ENCODE measurements at places on chromosomes 11 and 22. TPM values are rescaled to one million over a fixed set of nuclear protein-coding genes. Genes with fewer than 3 reads are reported as not detected.

OR51I2 gene
- not detected for total RNA-seq

CD3G gene
- total RNA-seq: 4.7 TPM

BAIAP2L2 gene
- 359 TPM for total RNA-seq

NLRP6 gene
- total RNA-seq: 109 TPM

RFPL1 gene
- total RNA-seq: not detected

CSRP3 gene
- not detected for total RNA-seq

C1QTNF5 gene
- 10.3 TPM for total RNA-seq

CCDC116 gene
- not detected for total RNA-seq

FGF3 gene
- not detected for total RNA-seq

GRAMD4 gene
- total RNA-seq: 428 TPM

DNA sequence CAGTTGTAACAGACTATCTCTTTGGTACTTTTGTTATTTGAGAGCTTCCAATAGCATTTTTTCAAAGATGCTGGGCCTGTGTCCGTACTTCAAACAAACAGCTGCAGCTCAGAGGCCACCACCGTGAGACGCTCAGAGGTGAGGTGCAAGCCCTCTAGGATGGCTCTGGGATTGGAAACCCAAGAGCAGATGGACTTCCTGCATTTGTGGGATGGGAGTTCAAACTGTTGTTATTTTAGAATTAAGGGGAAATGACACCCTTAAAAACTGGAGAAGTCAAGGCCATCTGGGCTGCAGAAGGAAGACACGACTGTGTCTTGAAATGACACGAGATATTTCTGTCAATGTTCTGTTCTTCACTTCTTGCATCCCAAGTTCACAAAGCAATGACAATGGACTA, 9.2 kb upstream of the IL10RA start:
- peaks cover 4% of the 10 kb centered on the region for H3K4me1 ChIP-seq
- no peaks in the 10 kb centered on the region for H3K36me3 ChIP-seq
- no peak for DNase-seq
- H3K27ac ChIP-seq: no peak overlapping the region
- H3K27me3 ChIP-seq: no peaks in the 10 kb centered on the region

- H3K4me1 ChIP-seq: no peaks in the 10 kb centered on the region
- peak overlapping the region; percentile 79 for H3K27ac ChIP-seq
- no peaks in the 10 kb centered on the region for H3K27me3 ChIP-seq
- H3K36me3 ChIP-seq: peaks cover 18% of the 10 kb centered on the region
Measured at GRCh38 chr11:58525037-58525614, 17.2 kb upstream of the OR5B21 start.

DNA sequence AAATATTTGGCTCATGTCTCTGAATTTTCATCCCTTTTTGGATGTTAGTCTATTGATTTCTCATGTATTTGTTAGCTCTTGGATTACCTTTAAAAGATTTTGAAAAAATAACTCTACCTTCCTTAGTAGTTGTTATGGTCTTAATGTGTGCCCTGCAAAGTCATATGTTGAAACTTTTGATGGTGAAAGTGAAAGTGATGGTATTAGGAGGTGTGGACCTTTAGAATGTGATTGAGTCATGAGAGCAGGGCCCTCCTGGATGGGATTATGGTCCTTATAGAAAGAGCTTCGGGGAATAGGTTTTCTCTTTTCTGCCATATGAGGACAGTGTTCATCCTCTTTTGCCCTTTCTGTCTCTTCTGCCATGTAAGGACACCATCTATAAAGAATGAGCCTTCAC, 33.6 kb upstream of the MPPED2 start:
- no peak overlapping the region for H3K27ac ChIP-seq
- no peak overlapping the region for H3K4me3 ChIP-seq
- no peaks in the 10 kb centered on the region for H3K36me3 ChIP-seq
- H3K4me1 ChIP-seq: no peaks in the 10 kb centered on the region
- DNase-seq: no peak
- no peaks in the 10 kb centered on the region for H3K27me3 ChIP-seq

DNA sequence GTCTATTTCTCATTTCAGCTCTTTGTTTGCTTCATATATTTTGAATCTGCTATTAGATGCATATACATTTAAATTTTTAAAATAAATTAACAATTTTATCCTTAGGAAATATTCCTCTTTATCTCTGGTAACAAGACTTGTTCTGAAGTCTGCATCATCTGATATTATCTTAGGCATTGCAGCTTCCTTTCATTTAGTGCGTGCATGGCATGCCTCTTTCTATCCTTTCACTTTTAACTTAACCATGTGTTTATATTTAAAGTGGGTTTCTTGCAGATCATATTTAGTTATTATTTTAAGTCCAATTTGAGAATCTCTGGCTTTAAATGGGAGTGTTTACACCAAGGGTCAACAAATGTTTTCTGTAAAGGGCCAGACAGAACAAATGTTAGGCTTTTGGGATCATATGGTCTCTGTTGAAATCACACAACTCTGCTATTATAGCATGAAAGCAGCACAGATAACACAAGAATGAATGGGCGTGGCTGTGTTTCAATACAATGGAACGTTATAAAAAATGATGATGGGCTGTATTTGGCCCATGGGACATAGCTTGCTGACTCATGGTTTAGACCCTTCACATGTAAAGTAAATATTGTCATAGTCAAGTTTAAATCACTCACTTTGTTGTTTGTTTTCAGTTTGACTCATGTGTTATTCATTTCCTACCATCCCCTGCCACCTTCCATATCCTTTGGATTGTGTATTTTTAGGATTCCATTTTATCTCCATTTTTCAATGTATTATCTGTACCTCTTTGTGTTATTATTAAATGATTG, 83.9 kb upstream of the SNX19 start:
- no peak overlapping the region for H3K4me3 ChIP-seq
- no peak overlapping the region for H3K27ac ChIP-seq
- H3K27me3 ChIP-seq: no peaks in the 10 kb centered on the region
- no peak for DNase-seq
- H3K36me3 ChIP-seq: no peaks in the 10 kb centered on the region

GRCh38 chr11:64745521-64746328, 1.8 kb upstream of the RASGRP2 start:
- DNase-seq: peak; percentile 68
- no peaks in the 10 kb centered on the region for H3K36me3 ChIP-seq
- H3K4me1 ChIP-seq: peaks cover 44% of the 10 kb centered on the region
- H3K27me3 ChIP-seq: no peaks in the 10 kb centered on the region

GRCh38 chr11:93072229-93072914, 102.9 kb downstream of the MTNR1B start:
- H3K27me3 ChIP-seq: no peaks in the 10 kb centered on the region
- no peak overlapping the region for H3K27ac ChIP-seq

DNA sequence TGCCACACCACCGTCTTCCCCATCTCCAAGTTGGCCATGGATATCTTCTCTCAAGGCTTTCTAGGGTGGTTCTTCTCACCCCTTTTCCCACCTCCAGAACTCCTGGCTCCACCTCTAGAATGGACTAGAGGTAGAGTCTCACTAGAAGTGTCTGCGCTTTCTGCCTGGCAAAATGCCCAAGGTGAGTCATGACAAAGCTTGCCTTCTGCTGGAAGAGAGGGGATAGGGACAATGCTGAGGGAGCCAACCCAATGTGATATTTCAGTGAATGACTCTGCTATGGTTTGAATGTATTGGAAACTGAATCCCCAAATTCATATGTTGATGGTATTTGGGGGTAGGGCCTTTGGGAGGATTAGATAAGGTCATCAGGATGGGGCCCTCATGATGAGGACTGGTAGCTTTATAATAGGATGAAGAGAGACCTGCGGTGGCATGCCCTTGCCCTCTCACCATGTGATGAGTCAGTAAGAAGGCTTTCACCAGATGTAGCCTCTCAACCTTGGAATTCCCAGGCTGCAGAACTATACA, 4.1 kb upstream of the CD82 start:
- H3K27ac ChIP-seq: no peak overlapping the region
- peaks cover 15% of the 10 kb centered on the region for H3K4me1 ChIP-seq
- no peak overlapping the region for H3K4me3 ChIP-seq
- H3K27me3 ChIP-seq: no peaks in the 10 kb centered on the region

GRCh38 chr11:75949023-75949672, 134.1 kb downstream of the UVRAG start:
- no peaks in the 10 kb centered on the region for H3K27me3 ChIP-seq
- no peaks in the 10 kb centered on the region for H3K36me3 ChIP-seq
- H3K4me1 ChIP-seq: no peaks in the 10 kb centered on the region
- no peak overlapping the region for H3K4me3 ChIP-seq

DNA sequence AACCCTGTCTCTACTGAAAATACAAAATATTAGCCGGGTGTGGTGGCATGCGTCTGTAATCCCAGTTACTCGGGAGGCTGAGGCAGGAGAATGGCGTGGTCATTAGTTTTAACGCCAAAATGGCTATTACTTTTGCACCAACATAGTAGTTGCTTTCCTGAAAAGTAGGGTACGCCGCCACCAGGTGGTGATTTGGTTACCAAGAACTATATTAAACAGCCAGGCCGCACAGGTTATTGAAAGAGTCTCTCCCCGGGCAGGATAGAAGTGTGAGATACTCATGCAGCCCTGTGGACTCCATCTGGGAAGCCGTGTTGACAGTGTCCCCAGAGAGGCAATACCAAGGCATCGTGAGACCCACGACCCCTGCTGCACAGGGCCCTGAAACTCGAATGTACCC, 24.6 kb upstream of the LRRC32 start:
- DNase-seq: no peak
- no peaks in the 10 kb centered on the region for H3K4me1 ChIP-seq
- no peak overlapping the region for H3K27ac ChIP-seq
- no peaks in the 10 kb centered on the region for H3K36me3 ChIP-seq
- no peaks in the 10 kb centered on the region for H3K27me3 ChIP-seq

GRCh38 chr11:63847363-63847762, 8.5 kb downstream of the MARK2 start:
- peaks cover 11% of the 10 kb centered on the region for H3K4me1 ChIP-seq
- H3K4me3 ChIP-seq: no peak overlapping the region
- no peak overlapping the region for H3K27ac ChIP-seq
- no peaks in the 10 kb centered on the region for H3K27me3 ChIP-seq
- peaks cover 9% of the 10 kb centered on the region for H3K36me3 ChIP-seq

GRCh38 chr11:84993386-84993785, 633.8 kb downstream of the DLG2 start:
- H3K4me3 ChIP-seq: no peak overlapping the region
- DNase-seq: no peak
- no peaks in the 10 kb centered on the region for H3K4me1 ChIP-seq
- no peaks in the 10 kb centered on the region for H3K36me3 ChIP-seq
- H3K27me3 ChIP-seq: no peaks in the 10 kb centered on the region

DNA sequence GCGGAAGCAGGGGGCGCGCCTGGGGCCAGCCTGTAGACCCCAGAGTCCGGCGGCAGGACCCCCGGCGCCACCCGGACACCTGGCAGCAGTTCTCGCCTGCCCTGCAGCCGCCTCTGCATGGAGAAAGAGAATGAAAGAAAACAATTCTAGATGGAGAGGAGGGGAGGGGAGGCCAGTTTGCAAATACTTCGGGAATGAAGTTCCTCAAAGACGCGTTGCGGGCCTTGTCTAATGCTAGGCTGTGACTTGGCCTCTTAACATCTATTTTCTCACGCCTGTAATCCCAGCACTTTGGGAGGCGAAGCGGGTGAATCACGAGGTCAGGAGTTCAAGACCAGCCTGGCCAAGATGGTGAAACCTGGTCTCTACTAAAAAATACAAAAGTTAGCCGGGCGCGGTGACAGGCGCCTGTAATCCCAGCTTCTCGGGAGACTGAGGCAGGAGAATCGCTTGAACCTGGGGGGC, 2.1 kb upstream of the BARX2 start:
- H3K4me1 ChIP-seq: peaks cover 5% of the 10 kb centered on the region
- H3K27me3 ChIP-seq: peaks cover 11% of the 10 kb centered on the region
- peak overlapping the region; percentile 63 for H3K4me3 ChIP-seq
- DNase-seq: no peak
- no peaks in the 10 kb centered on the region for H3K36me3 ChIP-seq
- H3K27ac ChIP-seq: no peak overlapping the region

- no peak overlapping the region for H3K27ac ChIP-seq
- H3K36me3 ChIP-seq: no peaks in the 10 kb centered on the region
- no peaks in the 10 kb centered on the region for H3K4me1 ChIP-seq
- no peak overlapping the region for H3K4me3 ChIP-seq
- DNase-seq: peak; percentile 50
Measured at GRCh38 chr11:44572884-44573283, 7.4 kb downstream of the CD82 start.

DNA sequence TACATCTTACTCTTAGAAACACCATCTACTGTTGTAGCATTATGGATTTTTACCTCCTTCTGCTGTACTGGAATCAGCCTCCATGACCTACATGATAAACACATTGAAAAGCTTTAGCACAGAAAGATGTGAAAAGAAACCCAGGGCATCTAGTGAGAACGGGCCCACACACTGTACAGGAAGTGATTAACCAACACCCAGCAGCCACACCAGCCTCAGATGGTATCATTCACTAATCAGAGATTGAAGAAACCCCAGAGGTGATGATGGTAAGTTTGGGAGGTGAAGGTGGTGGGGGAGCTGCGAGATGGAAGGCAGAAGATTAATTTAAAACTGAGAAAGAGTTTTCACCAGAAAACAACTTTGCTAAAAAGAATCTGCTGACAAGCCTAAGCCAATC, 46.1 kb downstream of the RASSF10 start:
- H3K4me1 ChIP-seq: no peaks in the 10 kb centered on the region
- H3K36me3 ChIP-seq: no peaks in the 10 kb centered on the region
- DNase-seq: no peak
- no peaks in the 10 kb centered on the region for H3K27me3 ChIP-seq

DNA sequence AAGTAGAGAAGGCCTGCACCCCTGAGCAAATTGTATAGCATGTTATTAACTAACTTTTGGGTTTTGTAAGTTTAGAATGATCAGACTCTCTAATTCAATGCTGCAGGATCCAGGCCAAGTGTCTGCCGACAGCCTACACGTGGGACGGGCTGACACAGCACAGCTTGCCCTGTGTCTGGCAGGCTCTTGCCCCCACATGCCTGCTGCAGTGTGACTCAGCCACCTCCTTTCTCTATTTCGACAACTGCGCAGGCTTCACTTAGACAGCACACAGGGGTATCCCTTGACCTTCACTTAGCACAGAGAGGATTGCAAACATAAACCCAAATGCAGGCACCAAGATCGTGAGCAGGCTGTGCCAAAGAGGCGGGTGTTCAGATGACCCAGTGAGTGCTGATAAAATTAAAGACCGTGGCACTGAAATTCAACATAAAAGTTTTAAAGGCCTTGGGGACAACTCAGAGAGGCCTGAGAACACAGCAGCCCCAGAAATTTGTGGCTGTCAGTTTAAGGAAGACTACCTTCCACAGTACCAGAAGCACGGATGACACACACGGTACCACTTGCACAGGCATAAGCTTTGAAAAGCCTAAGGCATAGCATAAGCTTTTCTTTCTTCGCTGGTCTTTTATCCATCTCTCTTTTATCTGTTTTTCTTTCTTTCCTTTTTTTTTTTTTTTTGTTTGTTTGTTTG, 37.8 kb downstream of the SCN3B start:
- H3K36me3 ChIP-seq: no peaks in the 10 kb centered on the region
- H3K4me1 ChIP-seq: no peaks in the 10 kb centered on the region
- H3K27ac ChIP-seq: no peak overlapping the region
- no peak overlapping the region for H3K4me3 ChIP-seq
- DNase-seq: no peak
- no peaks in the 10 kb centered on the region for H3K27me3 ChIP-seq

GRCh38 chr11:57202281-57202680, 20.5 kb downstream of the LRRC55 start:
- no peak overlapping the region for H3K4me3 ChIP-seq
- no peak for DNase-seq
- H3K27me3 ChIP-seq: no peaks in the 10 kb centered on the region
- H3K27ac ChIP-seq: no peak overlapping the region
- H3K36me3 ChIP-seq: no peaks in the 10 kb centered on the region
- peaks cover 8% of the 10 kb centered on the region for H3K4me1 ChIP-seq
